ENCODE measurements at places on chromosomes 16 and 17.

- DNase-seq: no peak
Observed at GRCh38 chr17:59897090-59897489, 4.2 kb downstream of the RPS6KB1 start.

DNA sequence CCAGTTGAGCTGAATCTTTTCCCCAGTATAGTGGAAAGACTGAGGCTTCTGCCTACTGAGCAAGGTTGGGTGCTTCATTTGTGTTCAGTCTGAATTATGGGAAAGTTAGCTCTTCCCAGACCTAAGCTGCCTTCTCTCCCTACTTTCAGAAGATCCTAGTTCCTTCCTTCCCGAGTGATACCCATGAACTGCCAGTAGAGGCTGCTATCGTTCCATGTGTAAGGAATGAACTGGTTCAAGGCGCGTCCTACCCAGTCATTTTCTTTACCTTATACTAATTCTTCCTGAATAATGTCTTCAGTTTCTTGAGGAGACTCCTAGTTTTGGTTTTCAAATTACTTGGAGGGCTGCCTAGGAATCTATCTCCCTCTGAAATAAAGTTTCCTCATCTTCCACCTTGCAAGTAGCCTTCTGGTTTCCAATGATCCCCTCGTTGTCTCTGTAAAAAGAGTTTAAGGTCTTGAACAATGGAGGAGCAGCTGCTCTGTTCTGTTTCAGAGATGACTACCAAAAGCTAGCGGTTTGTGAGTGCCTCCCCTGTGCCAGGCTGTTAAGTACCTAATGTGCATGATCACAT is 934 bp upstream of the AOC2 start:
- DNase-seq: peak; percentile 15

GRCh38 chr17:81609541-81610311 is 27.2 kb downstream of the NPLOC4 start:
- no peak for DNase-seq

GRCh38 chr17:21304091-21304490 is 19.6 kb downstream of the MAP2K3 start:
- DNase-seq: no peak

- DNase-seq: peak; percentile 61
Observed at GRCh38 chr16:87465306-87465705, 27.5 kb downstream of the ZCCHC14 start.

- peak; percentile 42 for DNase-seq
Observed at GRCh38 chr16:13110124-13110796, 208.9 kb downstream of the SHISA9 start.

DNA sequence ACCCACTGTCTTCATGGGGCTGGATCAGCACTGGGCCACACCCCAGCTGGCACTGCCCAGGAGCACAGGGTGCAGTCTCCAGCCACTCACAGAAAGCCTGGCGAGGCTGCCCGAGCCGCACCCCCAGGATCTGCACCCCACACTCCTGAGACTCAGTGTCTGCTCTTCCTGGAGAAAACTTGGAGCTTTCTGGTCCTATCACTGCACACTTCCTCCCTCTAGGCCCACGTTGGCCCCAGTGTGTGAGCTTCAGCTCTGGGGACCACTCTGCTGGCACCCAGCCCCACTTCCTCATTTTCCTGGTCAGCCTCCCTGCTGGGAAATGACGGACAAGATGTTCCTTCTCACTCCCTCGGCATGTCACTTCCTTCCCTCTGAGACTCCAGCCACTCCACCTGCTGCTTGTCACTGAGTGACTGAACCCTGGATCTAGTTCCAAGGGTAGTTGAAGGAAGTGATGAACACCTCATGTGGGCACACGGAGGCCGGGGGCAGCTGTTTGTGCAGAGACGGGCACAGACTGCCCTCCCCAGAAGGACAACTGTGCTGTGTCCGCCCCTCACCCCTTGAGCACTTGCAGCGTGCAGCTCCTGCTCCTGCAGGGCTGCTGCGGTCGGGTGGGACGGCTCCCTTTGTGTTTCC is 29.0 kb downstream of the ZC3H18 start:
- DNase-seq: no peak

GRCh38 chr17:38747463-38748148 is 530 bp downstream of the PCGF2 start:
- DNase-seq: no peak
